H54 (cell line): ENCODE measurements at places on chromosomes 1 and 21.
A peak's percentile ranks its signal among the peaks of the same experiment; 100 is the strongest.

GRCh38 chr1:86965827-86966182 is 51.4 kb downstream of the HS2ST1 start:
- DNase-seq, result no peak

DNA sequence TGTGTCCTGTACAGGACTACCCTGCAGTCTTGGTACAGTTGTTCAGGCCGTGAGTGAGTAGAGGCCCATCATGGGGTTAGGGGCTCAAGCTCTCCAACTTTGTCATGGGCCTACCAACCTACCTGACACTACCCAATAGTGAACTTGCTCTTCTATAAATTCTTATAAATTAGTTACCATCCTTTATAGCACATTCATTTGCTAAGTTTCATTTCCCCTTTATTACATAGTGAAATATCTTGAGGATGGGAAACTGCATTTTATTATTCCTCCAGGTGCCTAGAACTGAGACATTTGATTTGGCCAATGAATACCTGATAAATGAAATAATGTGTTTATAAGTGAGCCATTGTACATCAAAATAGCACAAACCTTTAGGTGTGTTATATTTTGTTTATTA is 9.1 kb upstream of the CTH start:
- no peak for DNase-seq

- no peak for DNase-seq
Observed at GRCh38 chr1:35555601-35556477, 1.4 kb downstream of the KIAA0319L start.

- no peak for DNase-seq
Observed at GRCh38 chr1:224641030-224641429, 24.9 kb downstream of the CNIH3 start.

DNA sequence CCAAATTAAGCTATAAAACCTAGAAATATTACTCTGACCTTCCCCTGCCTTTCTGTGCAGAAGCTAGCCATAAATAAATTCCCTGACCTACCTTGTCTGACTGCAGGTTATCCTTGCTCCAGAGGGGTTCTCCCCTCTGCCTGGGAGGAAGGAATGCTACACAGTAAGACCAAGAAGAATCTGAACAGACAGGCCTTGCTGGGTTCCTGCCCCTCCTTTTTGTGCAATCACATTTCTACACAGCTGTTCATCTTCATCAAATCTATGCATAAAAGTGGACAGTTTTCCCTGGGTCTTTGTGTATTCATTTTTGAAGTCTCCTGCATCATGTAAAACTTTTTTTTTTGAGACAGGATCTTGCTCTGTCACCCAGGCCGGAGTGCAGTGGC is 50.6 kb downstream of the DNTTIP2 start:
- no peak for DNase-seq

DNA sequence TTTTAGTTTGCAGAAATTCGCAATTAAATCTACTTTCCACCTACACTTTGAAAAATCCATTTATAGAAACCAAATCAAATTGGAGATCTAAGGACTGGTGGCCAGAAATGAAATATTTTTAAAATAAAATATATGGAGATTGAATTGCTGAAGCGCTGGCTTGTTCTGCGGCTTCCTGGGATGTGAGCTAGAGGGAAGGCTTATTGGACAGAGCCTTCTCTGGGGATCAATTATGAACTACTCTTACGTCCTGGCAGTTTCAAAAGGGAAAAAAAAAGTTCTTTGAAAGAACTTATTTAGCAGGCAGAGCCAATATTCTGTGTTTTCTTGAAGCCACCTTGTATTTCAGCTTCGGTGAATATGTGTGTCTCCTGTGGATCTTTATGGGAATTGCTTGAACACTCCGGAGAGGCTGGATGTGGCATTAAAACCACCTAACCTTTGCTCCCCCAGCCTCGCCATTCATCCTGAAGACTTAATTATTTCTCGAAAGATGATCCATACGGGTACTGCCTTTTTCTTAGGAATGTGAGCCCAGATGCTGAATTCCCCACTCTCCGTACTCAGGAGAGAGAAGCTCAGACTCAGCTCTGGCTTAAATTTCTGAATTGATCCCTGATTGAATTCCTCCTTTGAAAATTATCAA is 478.9 kb upstream of the VAMP3 start:
- no peak for DNase-seq

DNA sequence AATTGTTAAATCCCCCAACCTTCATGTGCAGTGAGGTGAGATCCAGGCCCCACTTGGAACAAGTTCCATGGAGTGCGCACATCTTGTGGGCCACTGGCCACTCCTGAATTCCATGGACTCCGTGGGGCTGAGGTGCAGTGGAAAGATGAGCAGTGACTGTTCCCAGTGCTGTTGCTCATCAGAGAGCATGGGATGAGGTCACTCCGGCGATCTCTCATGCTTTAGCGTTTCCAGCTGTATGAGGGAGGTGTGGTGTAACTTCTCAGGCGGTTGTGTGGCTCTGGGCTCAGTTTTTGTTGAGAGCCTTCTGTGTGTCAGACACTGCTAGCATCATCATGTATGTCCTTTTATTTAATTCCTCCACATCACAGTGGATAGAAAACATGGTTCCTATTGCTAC is 96.2 kb downstream of the GALNT2 start:
- no peak for DNase-seq

DNA sequence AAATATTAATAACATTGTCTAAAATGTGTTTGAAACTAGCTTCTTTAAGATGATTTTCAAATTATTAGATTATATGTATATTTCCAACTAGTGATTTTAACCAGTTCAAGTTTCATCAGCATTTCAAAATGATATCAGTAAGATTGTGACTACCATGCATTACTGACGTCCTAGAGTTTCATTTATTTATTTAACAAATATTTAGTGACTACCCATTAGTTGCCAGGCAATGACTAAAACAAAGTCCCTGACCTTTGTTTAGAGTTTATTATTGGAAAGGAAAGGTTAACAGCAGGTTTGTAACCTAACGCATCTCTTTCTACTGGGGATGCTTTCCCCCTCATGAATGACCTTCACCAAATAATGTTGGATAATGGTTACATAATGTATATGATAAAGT is 7.6 kb upstream of the C4BPB start:
- no peak for DNase-seq

DNA sequence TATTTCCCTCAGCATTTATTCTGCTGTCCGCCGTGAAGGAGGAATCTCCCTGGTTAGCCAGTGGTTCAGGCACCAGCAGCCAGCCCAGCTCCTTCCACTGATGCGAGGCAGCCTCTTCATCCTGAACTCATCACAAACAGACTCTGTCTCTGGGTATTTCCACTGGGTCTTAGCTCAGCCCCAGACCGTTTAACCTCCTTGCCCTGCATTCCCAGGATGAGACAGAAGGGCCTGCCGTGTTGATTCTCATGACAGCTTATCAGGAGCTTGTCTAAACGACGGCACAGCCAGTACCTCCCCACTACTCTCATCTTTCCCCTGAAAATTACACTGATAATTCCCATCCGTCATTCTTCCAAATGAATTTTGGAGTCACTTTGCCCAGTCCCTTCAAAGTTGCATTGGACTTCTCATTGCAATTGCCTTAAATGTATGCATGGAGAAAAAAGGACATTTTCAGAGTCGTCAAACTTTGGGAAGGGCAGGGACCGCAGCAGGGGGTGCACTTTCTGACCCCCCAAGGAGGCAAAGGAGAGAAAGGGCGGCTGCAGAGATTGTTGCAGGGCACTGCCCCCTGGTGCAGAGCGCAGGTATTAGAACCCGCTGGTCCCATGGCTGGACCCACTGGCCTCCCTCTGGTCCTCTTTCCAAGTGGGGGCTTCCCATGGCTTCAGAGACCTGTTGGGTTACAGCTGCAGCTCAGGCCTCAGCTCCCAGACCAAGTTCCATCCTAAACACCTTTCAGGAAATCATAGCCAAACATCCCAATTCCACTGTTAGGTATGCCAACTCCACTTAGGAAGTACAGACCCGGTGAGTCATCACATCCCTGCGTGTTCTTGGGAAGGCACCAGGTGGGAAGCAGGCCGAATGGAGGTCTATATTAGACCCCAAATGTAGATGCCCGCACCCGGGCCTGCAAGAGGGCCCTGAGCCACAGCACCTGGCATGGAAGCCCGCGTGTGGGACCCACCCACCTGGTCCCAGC is 3.7 kb upstream of the MEGF6 start:
- no peak for DNase-seq

GRCh38 chr1:22166439-22166838 is 23.5 kb upstream of the WNT4 start:
- DNase-seq, result no peak

DNA sequence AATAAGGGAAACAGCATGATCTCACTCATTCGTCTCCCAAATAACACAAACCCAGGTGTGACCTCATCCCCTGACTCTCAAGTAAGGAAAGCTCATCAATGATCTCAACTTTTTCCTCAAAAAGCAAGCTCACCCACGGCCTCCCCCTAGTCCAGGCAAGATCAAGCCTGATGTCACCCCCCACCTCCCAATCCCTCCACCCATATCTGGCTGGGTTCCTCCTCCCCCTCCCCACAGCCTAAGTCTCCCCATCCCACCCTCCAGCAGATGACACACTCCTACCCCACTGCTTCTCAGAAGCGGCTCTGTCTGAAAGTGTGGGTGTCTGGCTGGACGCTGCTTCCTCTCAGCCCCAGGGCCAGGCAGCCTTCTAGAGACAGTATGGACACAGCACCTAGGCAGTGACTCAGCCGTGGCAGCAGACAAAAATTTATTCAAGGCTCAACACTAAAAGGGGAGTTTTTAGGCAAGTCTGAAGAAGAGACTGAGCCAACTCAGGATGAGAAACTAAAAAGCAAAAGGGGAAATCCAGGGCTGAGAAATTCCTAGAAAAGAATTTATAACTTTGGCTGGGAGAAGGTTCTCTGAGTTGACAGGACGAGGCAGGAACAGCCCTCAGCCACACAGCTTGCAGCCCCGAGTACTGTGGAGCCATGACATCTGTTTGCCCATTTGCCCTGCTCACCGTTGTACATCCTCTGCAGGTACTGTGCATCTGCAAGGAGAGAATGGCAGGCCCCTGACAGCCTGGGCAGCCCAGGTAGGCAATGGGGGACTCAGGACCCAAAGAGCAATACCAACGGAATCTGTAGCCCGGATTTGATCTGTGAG is 81.6 kb upstream of the LRRC8D start:
- DNase-seq, result peak; percentile 26

DNA sequence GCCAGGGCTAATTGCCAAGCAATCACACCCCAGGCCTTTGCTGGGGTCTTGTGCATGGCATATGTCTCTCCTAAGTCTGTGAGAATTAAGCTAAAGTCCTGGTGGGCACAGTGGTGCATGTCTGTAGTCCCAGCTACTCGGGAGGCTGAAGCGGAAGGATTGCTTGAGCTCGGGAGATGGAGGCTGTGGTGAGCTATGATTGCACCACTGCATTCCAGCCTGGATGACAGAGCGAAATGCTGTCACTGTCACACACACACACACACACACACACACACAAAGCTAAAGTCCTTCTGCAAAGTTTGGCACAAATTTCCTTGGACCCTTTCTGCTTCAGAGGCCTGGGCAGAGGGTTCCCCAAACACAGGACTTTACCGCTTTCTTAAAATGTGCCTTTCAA is 31.3 kb upstream of the DNAJC11 start:
- no peak for DNase-seq

- DNase-seq, result no peak
Observed at GRCh38 chr1:47967864-47968555, 29.2 kb downstream of the TRABD2B start.

GRCh38 chr1:206699000-206699586 is 14.4 kb downstream of the MAPKAPK2 start:
- no peak for DNase-seq

GRCh38 chr1:55781944-55782482 is 566.8 kb upstream of the USP24 start:
- DNase-seq, result peak; percentile 42

DNA sequence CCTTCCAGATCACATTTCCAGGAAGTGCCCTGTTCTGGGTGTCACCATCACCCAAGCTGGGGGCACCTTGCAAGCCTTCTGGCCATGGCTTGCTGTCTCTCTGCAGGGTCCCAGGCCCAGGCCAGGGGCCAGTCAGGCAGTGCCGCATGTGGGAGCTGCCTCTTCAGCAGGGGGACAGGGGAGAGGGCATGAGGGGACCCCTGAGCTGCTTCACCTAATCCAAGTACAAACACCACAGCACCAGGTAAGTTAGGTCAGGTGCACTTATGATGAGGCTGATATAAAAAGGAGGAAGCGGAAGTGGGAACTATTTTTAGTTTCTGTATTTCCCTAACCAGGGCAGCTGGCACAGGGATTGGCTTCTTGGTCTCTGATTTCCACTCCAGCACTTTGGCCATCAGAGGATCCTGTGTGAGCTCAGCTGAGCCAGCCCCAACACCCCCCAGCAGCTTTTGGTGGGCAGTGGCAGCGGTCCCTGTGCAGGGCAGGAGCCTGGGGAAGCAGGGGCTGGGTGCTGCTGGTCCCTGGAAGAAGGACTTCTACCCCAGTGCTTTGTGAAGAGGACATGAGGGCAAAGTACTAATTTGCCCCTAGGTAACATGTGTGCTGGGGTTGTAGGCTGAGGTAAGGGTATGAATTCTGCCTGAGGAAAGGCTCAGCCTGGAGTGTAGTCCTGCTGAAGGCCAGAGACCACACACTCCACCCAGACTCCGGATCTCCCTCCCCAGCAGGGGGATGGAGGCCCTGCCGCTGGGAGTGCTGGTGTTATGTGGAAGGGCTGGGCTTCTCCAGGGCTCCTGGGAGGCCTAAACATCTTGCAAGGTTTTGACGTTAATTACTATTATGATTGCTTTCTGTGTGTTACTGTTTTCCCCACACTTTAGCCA is 3.3 kb upstream of the PCBP3 start:
- no peak for DNase-seq

- DNase-seq, result no peak
Observed at GRCh38 chr1:170617591-170618330, 46.2 kb upstream of the PRRX1 start.

- DNase-seq, result no peak
Observed at GRCh38 chr1:1858382-1859086, 32.4 kb downstream of the GNB1 start.

DNA sequence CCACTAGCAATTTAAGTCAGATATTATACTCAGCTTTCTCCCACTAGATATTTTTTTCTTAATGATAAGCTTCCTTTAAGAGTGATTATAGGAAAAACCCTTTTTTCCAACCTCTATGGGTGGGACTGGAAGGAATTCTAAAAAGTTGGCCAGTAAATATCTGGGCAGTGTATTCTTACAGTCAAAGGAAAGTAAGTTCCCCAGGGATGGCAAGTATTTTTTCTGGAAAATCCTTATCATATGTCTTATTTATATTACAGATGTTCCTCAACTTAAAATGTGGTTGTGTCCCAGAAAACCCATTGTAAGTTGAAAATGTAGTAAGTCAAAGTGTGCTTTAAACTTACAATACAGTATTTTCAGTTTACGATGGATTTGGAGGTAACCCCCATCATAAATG is 29.2 kb downstream of the CMPK1 start:
- no peak for DNase-seq

- no peak for DNase-seq
Observed at GRCh38 chr1:41108696-41109275, 87.3 kb upstream of the SLFNL1 start.

- DNase-seq, result no peak
Observed at GRCh38 chr1:79662596-79662995, 656.1 kb upstream of the ADGRL4 start.

DNA sequence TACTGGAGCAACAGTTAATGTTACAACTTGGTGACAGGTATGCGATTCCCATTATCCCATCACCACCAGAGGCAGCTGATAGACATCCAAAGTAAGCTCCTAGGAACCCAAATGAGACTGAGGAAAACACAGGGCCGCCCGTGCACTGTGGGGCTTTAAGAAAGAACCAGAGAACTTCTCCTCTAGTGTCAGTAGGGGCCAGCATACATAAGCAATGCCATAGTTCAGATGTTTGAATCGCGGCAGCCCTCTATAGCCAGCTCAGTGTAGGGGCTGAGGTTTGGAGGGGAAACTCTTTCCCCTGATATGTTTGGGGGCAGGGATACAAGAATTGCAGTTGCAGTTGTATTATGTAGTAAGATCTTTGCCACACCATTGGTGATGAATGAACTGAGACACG is 593.3 kb upstream of the NCAM2 start:
- no peak for DNase-seq
